Mammary microvascular endothelial cell (primary cell): ENCODE measurements at places on chromosomes 5 and 9. TPM values are rescaled to one million over a fixed set of nuclear protein-coding genes. Genes with fewer than 3 reads are reported as not detected.

The SPINK6 gene
- total RNA-seq: not detected in 2 replicates

The PCDHGB1 gene
- total RNA-seq: 0.44 and 0.60 TPM in 2 replicates

The SLC6A19 gene
- not detected in 2 replicates for total RNA-seq

The TPM2 gene
- 6.3 and 13.4 TPM in 2 replicates for total RNA-seq

The EGFLAM gene
- total RNA-seq: 1.1 and 1.5 TPM in 2 replicates

The PKD2L2 gene
- total RNA-seq: not detected in 2 replicates

The BSPRY gene
- total RNA-seq: not detected in 2 replicates

The CNTNAP3 gene
- 3.3 and 7.3 TPM in 2 replicates for total RNA-seq

The CTXN3 gene
- not detected in 2 replicates for total RNA-seq

The MARCHF11 gene
- not detected in 2 replicates for total RNA-seq

The GALNT10 gene
- total RNA-seq: 36.5 and 38.0 TPM in 2 replicates

The MEIKIN gene
- not detected in 2 replicates for total RNA-seq

The PHYKPL gene
- 20.2 and 25.8 TPM in 2 replicates for total RNA-seq

The PRKACG gene
- not detected in 2 replicates for total RNA-seq

The PROB1 gene
- 2.5 and 3.6 TPM in 2 replicates for total RNA-seq

The KIF24 gene
- total RNA-seq: 2.8 and 3.1 TPM in 2 replicates

The ARSI gene
- 0.33 and 0.49 TPM in 2 replicates for total RNA-seq

The FBXL7 gene
- 14.7 TPM in 2 replicates for total RNA-seq

The SLC6A3 gene
- total RNA-seq: not detected in 2 replicates

The ZNF879 gene
- total RNA-seq: 2.0 and 2.7 TPM in 2 replicates

The SPINK1 gene
- not detected in 2 replicates for total RNA-seq

The GAPT gene
- not detected in 2 replicates for total RNA-seq
